SHP77 (cell line): ENCODE measurements at places on chromosomes 6 and 20.

GRCh38 chr20:63182425-63182824 lies 33.5 kb downstream of the YTHDF1 start:
- no peak for DNase-seq

DNA sequence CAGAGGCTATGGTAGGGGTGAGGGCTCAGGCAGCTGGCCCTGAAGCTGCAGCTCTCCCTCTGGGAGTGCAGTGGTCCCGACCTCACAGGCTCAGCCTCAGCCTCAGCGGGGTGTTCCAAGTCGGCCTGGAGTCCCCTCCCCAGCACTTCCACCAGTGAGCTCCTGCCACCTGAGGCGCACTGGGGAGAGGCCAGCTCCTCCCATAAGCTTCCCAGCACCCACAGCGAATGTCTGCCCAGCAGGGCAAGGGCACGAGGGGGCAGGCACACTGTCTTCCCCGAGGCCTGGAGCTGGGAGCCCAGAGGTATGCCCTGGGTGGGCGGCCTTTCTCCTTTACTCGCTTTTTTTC lies 53.2 kb upstream of the SLCO4A1 start:
- DNase-seq: no peak

- DNase-seq: no peak
These were observed 5.3 kb downstream of the FBXO5 start for GRCh38 chr6:152977556-152977955.

DNA sequence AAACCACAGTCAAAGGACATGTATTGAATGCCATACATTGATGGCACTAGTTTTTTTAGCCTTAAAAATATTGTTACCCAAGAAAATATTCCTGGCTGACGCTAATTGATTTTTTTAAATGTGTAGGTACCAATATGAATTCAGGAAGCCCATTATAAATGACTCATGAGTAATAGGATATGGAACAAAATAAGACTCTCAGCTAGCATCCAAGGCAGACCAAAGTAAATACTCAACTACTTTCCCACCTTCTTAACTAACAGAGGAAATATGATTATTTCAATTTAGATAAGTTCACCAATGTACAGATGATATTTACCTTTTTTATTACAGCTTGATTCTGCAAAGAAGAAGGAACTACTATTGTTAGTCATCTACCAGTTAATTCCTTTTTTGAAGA lies 43.2 kb upstream of the TXNDC5 start:
- DNase-seq: no peak

- DNase-seq: peak; percentile 27
These were observed 48.6 kb downstream of the TPD52L1 start for GRCh38 chr6:125201961-125202729.

GRCh38 chr6:35146453-35146852 lies 5.3 kb upstream of the TCP11 start:
- DNase-seq: peak; percentile 15

- DNase-seq: no peak
These were observed 30.6 kb downstream of the SIRPD start for GRCh38 chr20:1526896-1527295.

DNA sequence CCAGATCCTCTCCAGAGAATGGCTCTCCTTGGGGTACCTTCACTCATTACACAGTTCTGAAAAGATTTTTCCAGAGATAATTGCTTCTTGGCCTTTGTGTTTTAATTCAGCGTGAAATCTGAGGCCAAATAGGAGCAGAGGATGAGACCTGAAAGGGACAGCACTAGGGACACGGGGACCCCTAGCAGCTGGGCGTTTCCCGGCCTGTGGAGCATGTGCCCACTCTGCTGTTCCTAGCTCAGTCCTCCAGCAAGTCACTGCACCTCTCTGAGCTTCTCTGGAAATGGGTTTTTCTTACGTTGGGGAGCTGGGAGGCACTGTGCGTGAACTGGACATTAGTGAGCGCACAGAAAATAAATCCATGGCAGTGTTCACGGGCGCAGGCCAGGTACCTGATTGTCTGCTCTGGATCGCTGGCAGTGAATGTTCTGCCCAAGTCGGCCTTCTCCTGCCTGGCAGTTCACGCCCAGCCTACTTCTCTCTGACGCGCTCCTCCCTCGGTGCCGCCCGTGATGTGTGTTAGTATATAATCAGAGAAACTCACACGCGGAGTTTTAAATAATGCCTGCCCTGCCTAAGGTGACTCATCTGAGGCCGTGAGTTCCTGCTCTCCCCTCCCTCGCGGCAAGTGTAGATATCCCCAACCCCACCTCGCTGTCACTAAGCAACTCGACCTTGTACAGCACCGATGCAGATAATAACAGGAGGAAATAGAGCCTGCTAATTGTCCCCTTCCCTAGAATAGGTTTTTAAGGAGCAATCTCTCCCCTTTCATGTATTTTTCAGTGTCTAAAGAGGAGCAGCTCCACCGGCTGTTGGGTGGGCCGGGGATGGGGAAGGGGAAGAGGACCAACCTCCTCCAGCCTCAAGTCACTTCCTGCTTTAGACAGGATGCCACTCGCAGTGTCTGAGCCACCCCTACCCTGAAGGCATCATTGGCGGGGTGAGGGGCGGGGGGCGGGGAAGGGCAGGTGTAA lies 2.7 kb upstream of the TUBB2A start:
- peak; percentile 64 for DNase-seq

DNA sequence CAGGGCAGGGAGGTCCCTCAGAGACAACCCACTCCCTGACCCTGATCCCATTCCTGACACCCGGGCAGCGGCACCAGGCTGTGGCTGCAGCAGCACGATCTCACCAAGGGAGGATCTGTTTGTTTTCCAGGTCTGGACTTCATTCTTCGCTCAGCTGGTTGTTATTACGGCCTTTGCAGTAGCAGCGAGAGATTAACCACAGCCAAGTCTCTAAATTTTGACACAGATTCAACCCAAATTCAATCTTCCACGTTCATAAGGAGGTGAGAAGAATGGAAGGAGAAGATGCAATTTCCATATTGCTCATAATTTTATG lies 91.1 kb upstream of the THBS2 start:
- no peak for DNase-seq

DNA sequence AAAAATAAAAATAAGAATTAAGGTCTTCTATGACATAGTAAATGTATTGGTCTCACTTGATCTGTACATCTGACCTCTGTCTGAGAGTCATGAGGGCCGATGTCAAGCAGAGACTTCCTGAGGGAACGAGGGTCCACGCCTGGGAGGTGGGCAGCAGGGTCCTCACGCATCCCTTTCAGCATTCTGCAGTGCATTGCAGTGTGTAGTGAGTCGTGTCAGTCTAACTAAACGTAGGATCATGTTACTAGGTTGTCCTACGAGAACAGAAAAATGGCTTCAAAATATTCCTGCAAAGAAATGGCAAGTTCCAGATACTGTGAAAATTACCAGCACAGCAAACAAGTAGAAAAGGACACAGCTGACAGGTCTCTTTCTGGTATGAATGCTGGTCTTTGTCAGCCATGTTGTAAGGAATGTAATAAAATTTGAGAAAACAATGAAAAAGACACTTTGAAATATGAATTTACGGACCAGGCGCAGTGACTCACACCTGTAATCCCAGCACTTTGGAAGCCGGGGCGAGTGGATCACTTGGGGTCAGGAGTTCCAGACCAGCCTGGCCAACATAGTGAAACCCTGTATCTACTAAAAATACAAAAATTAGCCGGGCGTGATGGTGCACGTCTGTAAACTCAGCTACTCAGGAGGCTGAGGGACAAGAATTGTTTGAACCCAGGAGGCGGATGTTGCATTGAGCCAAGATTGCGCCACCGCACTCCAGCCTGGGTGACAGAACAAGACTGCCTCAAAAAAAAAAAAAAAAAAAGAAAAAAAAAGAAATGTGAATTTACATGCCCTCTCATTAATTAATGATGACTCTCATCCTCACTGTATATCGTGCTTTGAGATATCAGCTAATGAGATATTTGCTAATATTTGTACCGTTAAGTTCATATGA lies 2.4 kb upstream of the AHCY start:
- no peak for DNase-seq

- no peak for DNase-seq
These were observed 391.6 kb downstream of the TAF4 start for GRCh38 chr20:61674121-61674520.

DNA sequence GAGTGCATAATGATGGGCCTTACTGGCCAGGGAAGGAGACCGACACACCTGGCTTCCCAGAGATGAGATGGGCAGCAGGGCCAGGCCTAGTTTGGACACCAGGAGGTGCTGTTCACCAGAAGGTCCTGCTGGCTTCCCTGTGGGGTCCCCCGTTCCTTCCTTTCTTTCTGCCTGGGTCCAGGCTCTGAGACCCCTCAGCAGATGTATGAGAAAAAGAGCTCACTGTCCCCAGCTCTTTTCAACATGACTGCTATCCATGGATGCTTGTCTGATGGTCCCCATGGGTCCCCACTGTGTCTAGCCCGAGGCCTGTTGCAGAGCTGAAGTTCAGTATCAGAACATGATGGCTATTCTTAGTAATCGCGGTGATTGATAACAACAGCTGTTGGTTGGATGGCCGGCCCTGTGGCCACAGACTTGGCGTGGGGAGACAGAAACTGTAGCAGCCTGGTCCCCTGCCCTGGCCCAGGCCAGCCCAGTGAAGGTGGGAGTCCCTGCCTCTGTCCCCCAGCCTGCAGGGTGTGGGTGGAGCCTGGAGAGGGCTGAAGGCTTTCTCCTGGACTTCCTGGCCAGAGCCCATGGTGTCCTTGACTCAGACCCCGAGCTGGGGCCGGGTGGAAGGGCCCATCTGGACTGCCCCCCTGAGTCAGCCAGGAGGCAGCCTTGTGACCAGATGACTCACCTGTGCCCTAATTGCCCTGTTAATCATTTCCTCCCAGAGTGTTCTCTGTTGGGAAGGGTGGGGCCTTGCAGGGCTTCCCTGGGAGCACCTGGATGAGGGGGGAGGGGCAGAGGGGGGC lies 9.9 kb upstream of the BAK1 start:
- DNase-seq: peak; percentile 50

- DNase-seq: peak; percentile 94
These were observed at the start of gene ZSCAN12 for GRCh38 chr6:28399350-28400121. TSS of gene ZSCAN12 (minus strand) at chr6:28399747. CDS start at chr6:28398405, 1,342 bp downstream.

DNA sequence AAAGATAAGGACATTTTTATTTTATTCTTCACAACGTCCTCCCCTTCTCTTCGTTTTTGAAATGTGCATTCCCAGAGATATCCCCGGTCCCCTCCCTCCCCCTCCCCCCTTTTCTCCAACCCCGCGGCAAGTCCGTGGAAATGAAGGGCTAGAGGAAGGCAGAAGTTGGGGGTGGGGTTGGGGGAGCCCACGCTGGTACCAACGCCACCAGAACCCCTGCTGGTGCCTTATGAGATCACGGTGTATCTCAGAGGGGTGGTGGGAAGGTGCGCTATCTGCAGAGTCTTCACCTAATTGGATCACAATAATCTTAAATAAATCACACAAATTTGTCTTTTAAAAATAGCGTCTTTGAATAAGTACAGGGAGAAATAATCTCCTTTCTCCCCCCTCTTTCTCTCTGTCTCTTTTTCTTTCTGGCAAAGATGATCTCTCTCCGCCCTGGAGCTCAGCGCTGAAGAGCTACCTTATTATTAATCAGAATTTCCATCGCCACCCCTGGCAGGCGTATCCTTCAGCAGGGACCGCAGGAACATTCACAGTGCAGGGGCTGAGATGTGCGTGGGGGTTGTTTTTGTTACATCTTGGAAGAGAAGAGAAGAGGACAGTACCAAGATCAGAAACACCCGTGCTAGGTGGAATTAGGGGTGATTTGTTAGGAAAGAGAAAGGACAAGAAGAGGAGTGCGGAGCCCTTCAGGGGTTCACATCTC lies 915 bp downstream of the CLVS2 start:
- DNase-seq: no peak

DNA sequence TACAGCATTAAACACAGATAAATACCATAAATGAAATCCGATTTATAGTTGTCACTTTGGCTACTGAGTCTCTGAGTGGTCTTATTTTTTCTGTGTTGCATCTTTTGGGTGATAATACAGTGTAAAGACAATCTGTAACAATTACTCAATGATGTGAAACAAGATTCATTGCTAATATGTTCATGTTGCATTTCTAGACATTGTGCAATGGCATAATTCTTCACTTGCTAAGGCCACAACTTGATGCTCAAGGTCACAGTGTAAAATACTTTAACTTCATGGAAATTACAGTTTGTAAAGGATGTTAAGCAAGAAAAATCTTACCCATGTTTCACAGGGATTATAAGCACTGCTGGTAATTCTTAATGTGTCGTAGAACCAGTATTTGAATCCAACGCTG lies 74.9 kb upstream of the SMLR1 start:
- no peak for DNase-seq

DNA sequence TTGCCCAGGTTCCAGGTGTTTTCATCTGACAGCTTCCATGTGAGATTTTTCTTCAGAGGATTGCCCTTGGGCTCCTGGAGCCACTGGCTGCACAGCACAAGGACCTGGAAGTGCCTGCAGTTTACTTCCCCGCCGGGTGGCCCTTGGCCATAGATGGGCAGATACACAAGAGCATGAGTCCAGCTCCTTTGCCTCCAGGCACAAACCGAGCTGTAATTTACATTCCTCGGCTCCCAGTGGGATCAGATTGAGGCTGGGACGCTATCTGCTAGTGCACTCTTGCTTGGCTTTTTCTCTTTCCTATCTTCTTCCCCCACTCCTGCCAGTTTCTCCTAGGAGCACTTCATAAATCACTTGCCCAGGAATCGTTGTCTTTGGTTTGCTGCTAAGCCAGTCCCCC lies 85.4 kb upstream of the RALY start:
- DNase-seq: no peak

DNA sequence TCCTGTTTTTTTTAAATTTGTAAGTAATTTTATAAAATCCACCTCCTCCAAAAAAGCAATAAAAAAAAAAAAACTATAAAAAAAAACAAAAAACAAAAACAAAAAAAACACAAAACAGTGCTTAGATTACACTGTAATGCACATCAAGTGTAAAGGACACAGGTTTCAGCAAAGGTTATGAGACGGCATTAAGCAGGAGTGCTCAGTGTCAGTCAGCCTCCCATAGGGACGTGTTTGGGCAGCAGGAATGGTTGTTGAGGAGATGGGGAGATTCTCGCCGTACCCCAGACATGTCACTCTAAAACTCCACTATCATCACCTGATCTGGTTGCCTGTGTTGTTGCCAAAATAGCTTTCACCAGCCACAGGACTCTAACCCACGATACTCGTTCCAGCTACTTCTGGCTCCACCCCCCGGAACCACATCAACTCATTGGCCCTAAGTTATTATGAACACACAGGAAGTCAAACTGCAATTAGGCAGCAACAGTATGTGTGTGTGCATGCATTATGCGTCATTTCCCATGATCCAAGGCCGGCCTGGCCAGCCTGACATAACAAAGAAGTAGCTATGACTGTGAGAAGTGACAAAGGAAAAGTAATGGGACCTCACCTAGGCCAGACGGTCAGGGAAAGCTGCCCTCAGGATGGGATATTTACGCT lies 28.7 kb downstream of the ECT2L start:
- DNase-seq: no peak

- no peak for DNase-seq
These were observed 570.2 kb downstream of the UTRN start for GRCh38 chr6:144855375-144855774.
